Activated CD8-positive, alpha-beta T cell treated with anti-CD3 and anti-CD28 coated beads, Interleukin-2, amount 10 ng/mL, durations not matched to agents 7 days and 5 days (primary cell): ENCODE measurements at places on chromosomes 16 and 17.

DNA sequence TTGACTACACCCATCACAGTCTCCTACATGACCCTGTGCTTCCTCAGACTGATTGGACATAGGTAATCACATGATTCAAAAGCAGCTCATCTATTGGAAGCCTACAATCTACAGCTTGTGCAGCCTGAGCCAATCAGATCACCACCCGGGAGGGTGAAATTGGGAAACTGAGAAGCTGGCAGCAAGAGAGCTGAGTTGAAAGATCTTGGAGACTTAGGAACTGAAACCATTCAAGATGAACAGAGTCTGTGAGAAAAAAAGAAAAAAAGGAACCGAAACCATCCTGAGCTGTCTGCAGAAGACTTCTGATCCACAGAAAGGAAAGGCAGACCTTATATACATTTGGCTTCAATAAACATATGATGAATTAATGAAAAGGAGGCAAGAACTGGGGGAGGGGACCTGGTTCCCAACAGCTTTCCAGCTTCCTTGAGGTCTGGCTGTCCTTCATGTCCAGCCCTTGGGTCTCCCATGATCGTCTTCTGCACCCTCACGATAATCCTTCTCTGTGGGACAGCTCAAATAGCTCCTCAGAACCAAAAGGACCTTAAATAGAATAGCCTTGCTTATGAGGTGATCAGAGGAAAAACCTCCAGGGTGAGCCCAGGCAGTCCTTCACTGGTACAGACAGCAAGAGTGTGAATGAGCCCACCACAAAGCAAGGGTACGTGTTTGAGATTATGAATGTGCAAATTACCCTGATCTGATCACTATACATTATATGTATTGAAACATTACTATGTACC lies 32.6 kb downstream of the PLXDC1 start:
- DNase-seq, result no peak
- peaks cover 2% of the 10 kb centered on the region for H3K4me1 ChIP-seq
- no peaks in the 10 kb centered on the region for H3K36me3 ChIP-seq
- H3K27ac ChIP-seq, result no peak overlapping the region
- no peak overlapping the region for H3K4me3 ChIP-seq
- no peaks in the 10 kb centered on the region for H3K27me3 ChIP-seq

DNA sequence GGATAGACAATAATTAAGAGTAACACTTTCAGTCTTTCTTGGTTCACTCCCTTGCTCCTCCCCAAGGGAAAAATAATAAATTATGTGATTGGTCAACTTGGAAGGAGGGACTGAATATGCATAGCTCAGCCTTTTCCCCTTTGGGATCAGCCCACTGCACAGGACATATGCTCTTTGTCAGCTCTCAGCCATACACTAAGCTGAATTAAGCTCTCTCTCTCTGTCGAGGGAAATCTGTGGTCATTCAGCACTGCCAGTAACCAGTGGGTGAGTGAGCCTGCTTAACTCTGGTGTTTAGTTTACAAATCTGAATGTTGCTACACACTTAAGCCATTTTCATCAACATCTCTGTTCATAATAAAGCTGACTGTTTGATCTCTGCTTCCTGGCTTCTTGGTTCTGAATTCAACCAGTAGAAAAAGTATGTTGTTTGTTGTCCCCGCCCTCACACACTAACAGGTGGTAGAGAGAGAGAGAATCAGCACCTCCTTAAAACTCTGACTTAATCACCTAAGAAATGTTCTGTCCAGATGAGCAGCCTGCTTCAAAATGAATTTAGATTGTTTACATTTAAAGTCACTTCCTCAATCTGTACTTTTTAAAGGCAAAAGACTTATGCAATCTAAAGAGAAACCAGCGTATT lies 102.3 kb upstream of the C17orf78 start:
- H3K4me1 ChIP-seq, result peaks cover 6% of the 10 kb centered on the region
- H3K36me3 ChIP-seq, result peaks cover 50% of the 10 kb centered on the region
- no peak overlapping the region for H3K27ac ChIP-seq
- no peaks in the 10 kb centered on the region for H3K27me3 ChIP-seq

- no peak overlapping the region for H3K4me3 ChIP-seq
- peaks cover 18% of the 10 kb centered on the region for H3K27me3 ChIP-seq
- H3K27ac ChIP-seq, result no peak overlapping the region
- H3K36me3 ChIP-seq, result no peaks in the 10 kb centered on the region
These were observed 11.1 kb downstream of the PIMREG start for GRCh38 chr17:6455321-6455705.

- H3K4me1 ChIP-seq, result no peaks in the 10 kb centered on the region
- no peak overlapping the region for H3K27ac ChIP-seq
- no peak for DNase-seq
- no peak overlapping the region for H3K4me3 ChIP-seq
These were observed 646.1 kb downstream of the CDH11 start for GRCh38 chr16:64475627-64476351.
